ENCODE measurements at places on chromosomes 13 and 19. TPM values are rescaled to one million over a fixed set of nuclear protein-coding genes. Genes with fewer than 3 reads are reported as not detected.

DNA sequence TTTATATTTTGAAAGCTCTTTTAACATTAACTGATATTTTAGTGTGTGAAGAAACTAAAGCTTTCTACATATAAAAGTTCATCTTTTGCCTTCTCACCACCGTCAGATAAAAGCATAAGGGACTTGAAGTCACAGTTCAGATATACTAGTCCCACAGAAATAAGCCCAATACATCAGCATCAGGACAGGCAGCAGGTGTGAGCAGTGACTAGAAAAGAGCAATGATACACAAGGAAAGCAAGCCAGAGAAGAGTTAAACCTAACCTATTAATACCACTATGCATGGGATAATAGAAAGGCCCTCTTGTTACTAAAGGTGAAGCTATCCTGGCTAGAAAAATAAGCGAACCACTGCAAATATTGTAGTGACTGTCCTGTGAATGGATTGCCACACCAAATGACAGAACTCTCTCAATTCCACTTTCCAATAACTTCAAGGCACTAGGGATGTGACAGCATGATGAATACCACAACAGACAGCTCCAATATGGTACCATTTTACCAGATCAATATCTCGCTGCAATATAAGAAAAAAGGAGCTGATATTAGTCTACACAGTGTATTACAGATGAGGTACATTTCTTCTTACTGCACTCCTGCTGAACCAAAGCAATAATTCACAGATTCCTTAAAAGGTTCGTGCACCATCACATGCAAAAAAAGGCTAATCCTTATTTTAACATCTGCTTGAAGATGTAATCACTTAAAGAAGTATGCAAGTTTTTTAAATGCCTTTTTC is 114.1 kb downstream of the DACH1 start:
- no peaks in the 10 kb centered on the region for H3K27me3 ChIP-seq
- no peak overlapping the region for H3K27ac ChIP-seq
- no peak overlapping the region for H3K4me3 ChIP-seq
- no peak for DNase-seq

GRCh38 chr13:67275351-67275960 is 45.3 kb upstream of the PCDH9 start:
- no peak overlapping the region for H3K4me3 ChIP-seq
- H3K36me3 ChIP-seq: no peaks in the 10 kb centered on the region
- no peaks in the 10 kb centered on the region for H3K27me3 ChIP-seq
- H3K27ac ChIP-seq: no peak overlapping the region
- DNase-seq: no peak

DNA sequence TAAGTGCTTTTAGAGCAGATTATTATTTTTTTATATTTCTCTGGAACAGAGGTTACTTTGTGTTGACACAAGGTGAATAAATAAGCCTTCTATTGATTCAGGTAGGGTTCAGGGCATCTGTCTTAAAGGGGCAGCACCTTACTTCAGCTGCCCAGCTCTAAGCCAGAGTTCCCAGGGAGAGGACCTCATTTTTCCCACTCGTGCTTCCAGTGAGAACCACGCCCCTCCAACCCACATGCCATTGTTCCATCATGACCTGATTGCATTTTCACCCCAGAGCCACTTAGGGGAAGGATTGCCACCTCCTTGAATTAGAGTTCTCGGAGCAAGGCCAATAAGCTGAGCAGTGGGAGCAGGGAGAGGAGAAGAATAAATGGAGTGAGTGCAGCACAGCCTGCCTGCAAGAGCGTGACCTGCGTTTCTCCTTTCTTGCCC is 104.3 kb upstream of the FRY start:
- peaks cover 49% of the 10 kb centered on the region for H3K4me1 ChIP-seq
- no peak overlapping the region for H3K27ac ChIP-seq
- 0 out of 2 replicates have a peak overlapping the region, but pooled peaks have one; percentile 15 for H3K4me3 ChIP-seq
- peak; percentile 34 for DNase-seq
- no peaks in the 10 kb centered on the region for H3K36me3 ChIP-seq

DNA sequence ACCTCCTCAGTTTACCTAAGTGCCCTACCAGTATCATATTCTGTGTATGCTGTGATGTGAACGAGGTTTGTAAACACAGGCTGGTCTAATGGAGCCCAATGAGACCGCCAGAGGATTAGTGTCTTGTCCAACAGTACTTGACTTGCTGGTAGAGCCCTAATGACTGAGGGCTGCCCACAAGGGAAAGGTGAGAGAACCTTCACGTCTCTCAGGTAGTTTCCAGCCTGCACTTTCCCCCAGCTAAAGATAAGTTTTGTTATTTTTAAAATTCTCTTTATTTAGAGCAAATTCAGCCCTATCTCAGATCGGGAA is 498 bp upstream of the RBM26 start:
- H3K27ac ChIP-seq: peak overlapping the region; percentile 87
- no peak for DNase-seq
- peaks cover 42% of the 10 kb centered on the region for H3K4me1 ChIP-seq

- no peak overlapping the region for H3K4me3 ChIP-seq
- no peaks in the 10 kb centered on the region for H3K4me1 ChIP-seq
- 0 out of 2 replicates have a peak, but pooled peaks cover 4% of the 10 kb centered on the region for H3K27me3 ChIP-seq
- no peaks in the 10 kb centered on the region for H3K36me3 ChIP-seq
- no peak overlapping the region for H3K27ac ChIP-seq
Measured at GRCh38 chr13:73989244-73989843, 144.9 kb downstream of the KLF12 start.

- H3K36me3 ChIP-seq: no peaks in the 10 kb centered on the region
- DNase-seq: no peak
- no peak overlapping the region for H3K27ac ChIP-seq
- no peak overlapping the region for H3K4me3 ChIP-seq
Measured at GRCh38 chr19:48516536-48516935, 4.9 kb upstream of the LMTK3 start.

DNA sequence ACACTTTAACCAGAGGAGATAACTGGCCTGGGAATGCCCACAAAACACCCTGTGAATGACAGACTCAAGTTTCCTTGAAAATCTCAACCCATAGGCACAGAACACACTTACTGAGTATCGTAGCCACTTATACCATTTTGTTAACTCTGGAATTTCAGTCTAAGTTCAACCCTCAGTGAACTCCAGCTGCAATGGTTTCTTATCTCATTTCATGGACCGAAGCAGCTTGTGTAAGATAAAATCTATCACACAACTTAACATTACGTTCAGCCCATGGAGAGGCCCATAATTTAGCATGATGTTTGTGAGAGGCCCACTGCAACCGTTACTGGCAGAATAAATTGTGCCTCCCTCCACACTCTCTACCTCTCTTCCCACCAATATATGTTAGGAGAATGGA is 323.0 kb downstream of the DNAJC15 start:
- H3K27ac ChIP-seq: no peak overlapping the region
- no peaks in the 10 kb centered on the region for H3K36me3 ChIP-seq
- peaks cover 7% of the 10 kb centered on the region for H3K4me1 ChIP-seq
- H3K4me3 ChIP-seq: no peak overlapping the region
- no peak for DNase-seq

- no peak overlapping the region for H3K4me3 ChIP-seq
- no peak for DNase-seq
- no peak overlapping the region for H3K27ac ChIP-seq
- H3K27me3 ChIP-seq: peaks cover 50% of the 10 kb centered on the region
- H3K36me3 ChIP-seq: no peaks in the 10 kb centered on the region
Measured at GRCh38 chr13:31756346-31756745, 17.0 kb downstream of the RXFP2 start.

DNA sequence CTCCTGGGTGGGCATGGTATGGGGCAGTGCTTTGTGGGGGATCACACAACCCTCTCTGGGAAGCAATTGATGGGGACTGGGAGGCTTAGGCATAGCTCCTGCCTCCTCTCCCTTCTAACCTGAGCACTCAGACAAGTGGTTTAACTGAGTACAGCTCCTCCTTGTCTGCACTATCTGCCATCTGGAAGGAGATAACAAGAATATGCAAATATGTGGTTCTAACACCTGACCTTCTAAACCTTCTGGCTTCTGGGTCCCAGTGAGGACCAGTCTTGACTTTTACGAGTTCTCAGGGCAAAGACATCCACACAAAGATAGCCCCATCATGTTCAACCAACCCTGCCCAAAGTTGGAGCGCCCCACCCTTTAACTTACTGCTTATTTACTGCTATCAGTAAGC is 381.0 kb upstream of the TSHZ3 start:
- H3K27ac ChIP-seq: no peak overlapping the region
- peaks cover 30% of the 10 kb centered on the region for H3K27me3 ChIP-seq
- H3K4me1 ChIP-seq: no peaks in the 10 kb centered on the region
- no peaks in the 10 kb centered on the region for H3K36me3 ChIP-seq

- H3K27me3 ChIP-seq: no peaks in the 10 kb centered on the region
- no peak overlapping the region for H3K27ac ChIP-seq
- H3K36me3 ChIP-seq: no peaks in the 10 kb centered on the region
Measured at GRCh38 chr19:3565139-3565538, 7.6 kb upstream of the HMG20B start.

GRCh38 chr13:112688560-112689302 is 1.1 kb upstream of the ATP11A start:
- no peaks in the 10 kb centered on the region for H3K36me3 ChIP-seq
- H3K27me3 ChIP-seq: no peaks in the 10 kb centered on the region
- peak overlapping the region; percentile 97 for H3K4me3 ChIP-seq
- DNase-seq: no peak

GRCh38 chr13:44627441-44627840 is 51.3 kb upstream of the TSC22D1 start:
- no peaks in the 10 kb centered on the region for H3K27me3 ChIP-seq
- DNase-seq: no peak
- no peak overlapping the region for H3K27ac ChIP-seq

DNA sequence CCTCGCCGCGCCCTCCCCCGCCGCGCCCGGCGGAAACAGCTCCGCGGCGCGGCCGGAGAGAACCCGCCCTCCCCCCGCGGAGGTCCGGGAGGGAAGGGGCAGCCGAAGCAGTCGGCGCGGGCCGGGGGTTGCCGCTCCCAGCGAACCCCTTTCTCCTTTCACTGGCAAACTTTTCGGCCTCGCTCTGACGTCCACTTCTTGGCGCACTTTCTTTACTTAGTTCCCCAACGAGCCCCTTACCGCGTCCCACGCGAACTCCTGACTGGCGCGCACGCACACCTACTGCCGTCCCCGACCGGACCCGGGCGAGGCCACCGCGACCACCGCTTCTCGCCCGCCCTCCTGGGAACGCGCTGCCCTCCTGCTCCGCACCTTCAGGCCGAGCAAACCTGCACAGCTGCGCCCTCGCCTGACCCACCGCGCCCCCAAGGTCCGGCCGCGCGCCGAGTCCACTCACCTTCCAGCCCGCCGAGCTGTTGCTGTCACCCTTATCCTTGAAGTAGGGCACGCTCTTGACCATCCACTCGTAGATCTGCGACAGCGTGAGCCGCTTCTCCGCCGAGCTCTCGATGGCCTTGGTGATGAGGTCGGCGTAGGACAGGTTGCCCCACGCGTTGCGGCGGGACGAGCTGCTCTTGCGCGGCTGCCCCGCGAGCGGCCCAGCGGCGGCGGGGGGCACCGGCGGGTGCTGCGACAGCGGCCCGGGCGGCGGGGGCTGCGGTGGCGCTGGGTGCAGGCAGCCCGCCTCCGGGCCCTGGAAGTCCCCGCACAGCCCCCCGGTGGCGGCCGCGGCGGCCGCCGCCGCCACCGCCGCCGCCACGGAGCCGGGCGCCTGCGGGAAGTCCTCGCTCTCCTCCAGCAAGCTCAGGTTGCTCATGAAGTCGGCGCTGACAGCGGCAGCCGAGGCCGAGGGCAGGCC is 1.1 kb downstream of the FOXO1 start:
- H3K36me3 ChIP-seq: no peaks in the 10 kb centered on the region
- H3K4me1 ChIP-seq: peaks cover 23% of the 10 kb centered on the region
- H3K27ac ChIP-seq: peak overlapping the region; percentile 48
- peak overlapping the region; percentile 84 for H3K4me3 ChIP-seq
- no peak for DNase-seq
- H3K27me3 ChIP-seq: no peaks in the 10 kb centered on the region

DNA sequence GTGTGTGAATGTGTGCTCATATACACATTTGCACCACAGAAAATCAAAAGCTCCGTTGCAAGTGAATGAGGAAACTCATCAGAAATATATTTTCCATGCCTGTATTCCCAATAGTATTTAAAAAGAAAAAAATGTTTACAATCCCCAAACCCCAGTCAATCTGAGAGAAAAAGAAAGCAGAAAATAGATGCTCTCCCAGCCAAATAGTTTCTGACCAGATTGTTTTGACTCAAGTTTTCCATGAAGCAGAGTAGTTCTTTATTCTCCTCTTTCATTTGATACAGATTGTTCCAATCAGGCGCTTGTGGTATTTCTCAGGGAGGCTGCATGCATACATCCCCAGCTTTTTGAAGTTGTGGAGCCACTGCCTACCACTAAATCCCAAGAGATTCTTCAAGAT is 110.6 kb downstream of the STARD13 start:
- H3K27me3 ChIP-seq: no peaks in the 10 kb centered on the region
- H3K27ac ChIP-seq: no peak overlapping the region
- H3K4me3 ChIP-seq: no peak overlapping the region
- DNase-seq: no peak

DNA sequence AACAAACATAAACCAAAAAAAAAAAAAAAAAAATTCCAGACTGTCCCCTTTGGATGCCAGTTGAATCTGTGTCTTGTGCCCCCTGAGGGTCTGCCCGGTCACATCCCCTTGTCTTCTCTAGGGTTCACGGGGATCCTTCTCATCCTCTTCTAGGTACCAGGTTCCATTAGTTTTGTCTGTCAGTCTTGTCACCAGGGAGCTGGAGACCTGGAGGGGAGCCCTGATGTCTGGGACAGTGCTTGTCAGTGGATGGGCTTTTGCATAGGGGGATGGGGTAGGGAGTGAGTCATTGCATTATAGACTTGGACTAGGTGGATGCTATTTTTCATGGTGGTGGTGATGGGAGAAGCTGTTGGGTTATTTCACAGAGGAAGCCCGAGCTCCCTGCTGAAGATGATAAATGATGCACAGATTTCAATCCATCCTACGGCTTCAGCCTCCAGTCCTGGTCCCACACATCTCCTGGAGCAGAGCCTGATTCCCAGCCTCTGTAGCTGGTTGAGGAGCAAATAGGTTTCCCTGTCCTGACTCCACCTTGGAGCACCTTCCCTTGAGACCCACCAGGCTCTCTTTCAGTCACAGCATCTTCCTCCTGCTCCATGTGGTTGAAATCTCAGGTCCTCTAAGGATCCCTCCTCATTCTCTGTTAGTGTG is 26.0 kb downstream of the WTIP start:
- no peak overlapping the region for H3K27ac ChIP-seq
- peaks cover 41% of the 10 kb centered on the region for H3K27me3 ChIP-seq
- H3K4me1 ChIP-seq: no peaks in the 10 kb centered on the region
- no peaks in the 10 kb centered on the region for H3K36me3 ChIP-seq
- H3K4me3 ChIP-seq: no peak overlapping the region

PLK5 gene
- not detected for total RNA-seq

EXOC3L2 gene
- total RNA-seq: not detected

ZNF71 gene
- total RNA-seq: 7.2 TPM

TTYH1 gene
- total RNA-seq: 1.6 TPM

NBEA gene
- 4.0 TPM for total RNA-seq

ZNF470 gene
- 1.2 TPM for total RNA-seq

STOML3 gene
- total RNA-seq: not detected

TJP3 gene
- 56.8 TPM for total RNA-seq

OR7D2 gene
- not detected for total RNA-seq

LAIR1 gene
- not detected for total RNA-seq

SIGLEC12 gene
- total RNA-seq: not detected

AMH gene
- total RNA-seq: 6.9 TPM

TUBA3C gene
- total RNA-seq: not detected

ZNF724 gene
- 8.7 TPM for total RNA-seq

LAIR2 gene
- not detected for total RNA-seq

COX6B2 gene
- 3.3 TPM for total RNA-seq

PALM3 gene
- 25.0 TPM for total RNA-seq

Data from PC-9 (cell line).